IPS DF 19.7 (cell line): ENCODE measurements at places on chromosomes 3 and 15.

GRCh38 chr3:13638927-13639326 is 90.0 kb downstream of the FBLN2 start:
- DNase-seq: no peak

DNA sequence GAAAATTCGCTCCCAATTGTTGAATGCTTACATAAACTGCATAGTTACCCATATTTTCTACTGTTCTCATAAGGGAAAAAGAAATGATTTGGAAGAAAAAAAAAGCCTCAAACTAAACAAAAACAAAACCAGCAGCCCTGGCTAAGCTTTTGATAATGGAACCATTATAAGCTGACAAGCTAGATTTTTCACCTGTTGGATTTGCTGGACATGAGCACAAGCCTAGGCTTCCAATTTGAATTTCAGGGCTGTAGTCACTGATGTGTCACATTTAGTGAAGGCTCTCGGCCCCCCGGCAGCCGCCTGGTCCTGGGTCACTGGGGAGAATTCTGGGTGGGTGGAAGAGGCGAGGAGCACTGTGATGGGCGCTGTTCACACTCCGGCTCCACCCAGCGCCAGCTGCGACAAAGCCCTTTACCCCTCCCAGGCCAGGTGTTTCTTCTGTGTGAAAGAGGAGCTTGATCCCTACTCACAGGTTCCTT is 4.6 kb downstream of the FBXL22 start:
- no peak for DNase-seq

DNA sequence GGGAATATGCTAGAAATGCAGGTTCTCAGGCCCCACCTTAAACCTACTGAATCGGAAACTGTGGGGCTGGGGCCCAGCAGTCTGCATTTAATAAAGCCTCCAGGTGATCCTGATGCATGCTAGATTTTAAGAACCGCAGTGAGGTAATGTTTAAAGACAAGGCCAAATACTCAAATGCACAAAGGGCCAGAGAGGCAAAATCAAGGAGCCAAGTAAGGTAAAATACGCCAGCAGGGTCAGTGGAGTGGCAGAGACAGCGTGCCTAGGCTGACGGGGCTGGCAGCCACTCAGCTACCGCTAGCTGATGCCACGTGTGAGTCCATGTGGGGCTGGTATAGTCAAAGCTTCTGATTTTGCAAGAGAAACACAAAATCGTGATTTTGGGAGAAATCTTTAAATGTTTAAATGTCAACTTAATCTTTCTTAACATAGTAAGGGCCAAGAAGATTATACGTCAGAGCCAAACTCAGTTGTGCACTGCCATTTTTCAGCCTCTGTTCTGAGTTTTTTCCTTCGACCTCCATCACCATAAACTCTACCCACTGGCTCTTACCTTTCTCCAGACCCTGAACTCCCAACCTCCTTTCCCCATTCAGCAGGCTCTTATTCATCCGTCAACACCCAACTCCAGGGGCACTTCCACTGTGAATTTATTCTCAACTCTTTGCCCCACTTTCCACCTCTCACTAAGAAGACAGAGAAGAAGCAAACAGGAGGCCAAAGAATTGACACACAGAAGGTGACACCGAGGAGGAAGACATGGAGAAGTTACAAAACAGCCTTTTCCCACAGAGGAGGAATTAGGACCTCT is 136.6 kb upstream of the RAD18 start:
- DNase-seq: no peak

- DNase-seq: no peak
Measured at GRCh38 chr15:57697588-57697987, 8.9 kb upstream of the POLR2M start.

DNA sequence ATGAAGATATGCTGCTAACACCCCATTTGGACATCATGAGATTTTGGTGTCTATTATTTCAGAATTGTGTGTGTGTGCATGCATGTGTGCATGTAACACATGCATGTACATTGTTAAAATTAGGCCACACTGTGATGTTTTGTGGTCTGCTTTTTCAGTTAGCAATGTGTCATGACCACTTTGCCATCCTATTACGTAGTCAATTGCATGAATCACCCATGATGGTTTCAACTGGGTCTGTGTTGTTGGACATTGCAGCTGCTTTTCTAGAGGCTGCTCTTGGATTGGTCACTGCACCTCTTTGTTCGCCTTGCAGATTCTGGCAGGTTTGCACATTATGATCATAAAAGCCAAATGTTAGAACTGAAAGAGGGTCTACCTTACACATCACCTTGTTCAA is 101.0 kb upstream of the THBS1 start:
- DNase-seq: no peak

- DNase-seq: no peak
Measured at GRCh38 chr3:145842294-145842902, 318.6 kb downstream of the PLOD2 start.

DNA sequence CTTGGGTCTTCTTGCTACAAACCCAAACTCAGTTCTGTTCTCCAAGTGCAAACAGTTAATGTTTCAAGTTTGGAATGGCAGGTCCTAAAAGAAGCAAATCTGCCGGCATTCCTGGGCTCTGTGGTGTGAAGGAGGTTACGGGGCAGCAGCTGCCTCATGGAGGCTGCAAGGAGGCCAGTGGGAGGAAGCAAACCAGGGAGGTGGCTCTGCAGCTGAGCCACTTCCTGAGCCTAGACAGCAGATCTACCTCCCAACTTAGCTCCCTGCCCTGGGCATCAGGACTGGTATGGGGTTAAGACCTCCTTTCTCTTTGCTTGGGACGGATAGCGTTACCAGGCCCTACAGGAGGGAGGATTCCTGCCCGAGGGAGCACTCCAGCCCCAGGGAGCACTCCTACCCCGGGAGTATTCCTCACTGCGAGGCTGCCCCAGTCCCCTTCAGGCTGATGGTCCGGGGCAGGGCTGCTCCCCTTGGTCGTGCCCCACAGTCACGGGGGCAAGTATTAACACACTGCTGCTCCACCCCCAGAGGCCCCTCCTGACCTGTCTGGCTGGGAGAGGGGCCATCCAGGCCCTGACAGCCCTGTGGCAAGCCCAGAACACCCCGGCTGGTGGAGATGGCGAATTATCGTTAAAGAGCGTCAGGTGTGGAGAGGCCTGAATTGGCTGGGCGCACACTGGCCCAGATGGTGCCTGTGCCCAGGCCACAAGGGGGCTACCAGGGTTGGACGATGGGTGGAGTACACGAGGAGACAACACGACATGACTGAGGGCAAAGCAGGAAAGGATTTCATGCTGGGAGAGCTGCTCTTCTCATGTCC is 129.9 kb downstream of the ATP10A start:
- no peak for DNase-seq

GRCh38 chr15:37245358-37245757 is 145.0 kb upstream of the MEIS2 start:
- DNase-seq: no peak

- no peak for DNase-seq
Measured at GRCh38 chr3:184659797-184660301, 52.0 kb downstream of the MAGEF1 start.

DNA sequence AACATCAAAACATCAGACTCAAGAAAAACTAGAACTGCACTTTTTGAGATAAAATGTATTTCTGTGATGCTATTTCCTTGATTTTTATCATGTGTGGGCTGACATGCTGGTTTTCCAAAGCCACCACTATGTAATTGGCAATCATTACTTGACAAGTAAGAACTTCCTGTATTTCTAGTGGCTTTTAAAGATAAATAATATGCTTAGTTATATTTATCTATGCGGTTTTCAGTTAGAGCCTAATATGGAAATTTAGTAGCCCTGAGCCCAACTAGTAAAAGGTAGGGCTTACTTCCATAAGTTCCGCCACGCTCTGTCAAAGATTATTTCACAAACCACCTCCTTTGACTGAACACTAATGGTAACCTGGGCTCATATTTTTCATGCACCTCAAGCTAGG is 91.6 kb downstream of the PPARG start:
- no peak for DNase-seq

- no peak for DNase-seq
Measured at GRCh38 chr3:36992806-36993325, at the start of gene EPM2AIP1. TSS of gene EPM2AIP1 (minus strand) at chr3:36993131. CDS start at chr3:36993077, 54 bp downstream.

GRCh38 chr3:72300621-72301020 is 515.7 kb upstream of the PROK2 start:
- no peak for DNase-seq

- DNase-seq: no peak
Measured at GRCh38 chr15:92506506-92506905, 112.8 kb downstream of the ST8SIA2 start.

- DNase-seq: no peak
Measured at GRCh38 chr15:91839867-91840266, 13.6 kb upstream of the SLCO3A1 start.

DNA sequence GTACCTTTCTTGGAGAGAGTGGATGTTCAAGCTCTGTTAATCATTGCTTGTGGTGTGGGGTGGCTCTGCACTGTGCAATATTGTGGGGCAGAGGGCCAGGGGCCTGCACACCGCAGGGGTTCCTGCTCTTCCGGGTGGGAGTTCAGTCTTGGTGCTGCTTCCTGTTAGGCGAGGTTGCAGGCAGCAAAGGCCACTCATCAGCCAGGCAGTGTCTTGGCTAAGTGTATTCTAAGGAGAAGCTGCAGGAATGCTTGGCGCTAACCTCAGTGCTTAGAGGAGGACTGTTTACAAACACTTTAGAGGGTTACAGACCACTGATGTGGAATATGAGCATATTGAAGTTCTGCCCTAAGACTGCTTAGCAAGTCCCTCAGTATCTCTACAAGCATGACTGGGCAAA is 81.7 kb downstream of the CEP63 start:
- DNase-seq: no peak
